ENCODE measurements at places on chromosomes 12 and 14.

DNA sequence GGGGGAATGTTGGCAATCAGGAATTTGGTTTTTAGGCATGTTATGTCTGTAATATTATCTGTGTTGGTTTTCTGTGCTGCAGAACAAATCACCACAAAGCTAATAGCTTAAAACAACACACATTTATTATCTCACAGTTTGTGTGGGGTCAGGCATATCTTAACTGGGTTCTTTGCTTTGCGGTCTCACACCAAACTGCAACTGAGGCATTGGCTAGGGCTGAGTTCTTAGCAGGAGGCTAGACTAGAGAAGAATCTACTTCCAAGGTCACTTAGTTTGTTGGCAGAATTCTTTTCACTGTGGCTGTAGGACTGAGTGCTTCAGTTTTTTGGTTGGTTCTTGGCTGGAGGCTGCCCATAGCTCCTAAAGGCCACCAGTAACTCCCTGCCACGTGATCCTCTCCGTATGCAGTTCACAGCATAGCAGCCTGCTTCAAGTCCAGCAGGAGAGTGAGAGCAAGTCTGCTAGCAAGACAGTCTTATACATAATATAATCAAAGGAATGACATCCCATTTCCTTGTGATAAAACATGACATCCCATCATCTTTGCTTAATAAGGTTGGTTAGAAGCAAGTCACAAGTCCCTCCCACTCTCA, 21.6 kb downstream of the ATF1 start:
- DNase-seq = no peak

- no peak for DNase-seq
These were observed 110.2 kb downstream of the VCPKMT start for GRCh38 chr14:50006141-50006540.

- no peak for DNase-seq
These were observed 15.2 kb upstream of the CCDC175 start for GRCh38 chr14:59591641-59592370.

DNA sequence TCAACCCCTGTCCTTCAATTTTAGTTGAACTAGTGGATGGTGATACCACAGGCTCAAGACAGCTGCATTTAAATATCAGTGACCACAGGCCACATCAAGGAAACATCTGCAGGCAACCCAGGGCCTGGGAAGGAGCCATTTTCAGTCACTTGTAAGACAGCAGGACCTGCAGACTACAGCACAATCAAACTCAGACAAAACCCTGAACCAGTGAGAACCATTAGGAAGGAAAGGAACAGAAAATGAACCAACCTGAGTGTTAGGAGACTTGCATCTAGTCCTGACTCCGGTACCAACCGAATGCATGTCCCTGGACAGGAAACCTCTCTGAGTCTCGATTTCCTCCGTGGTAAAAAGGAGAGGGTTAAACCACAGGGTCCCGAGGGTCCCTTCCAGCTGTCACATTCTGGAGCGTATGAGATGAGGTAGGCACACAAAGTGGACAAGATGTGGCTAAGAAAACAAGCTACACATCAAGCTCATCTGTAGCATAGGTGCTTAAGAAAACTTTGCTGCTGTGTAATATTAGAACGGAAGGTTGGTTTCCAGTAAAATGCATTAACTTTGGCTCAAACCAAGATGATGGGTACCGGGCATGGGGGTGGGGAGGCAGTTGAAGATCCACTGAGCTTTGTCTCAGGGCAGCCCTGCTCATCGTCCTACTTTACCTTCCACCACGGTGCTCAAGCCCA, 1.6 kb upstream of the CDKN1B start:
- DNase-seq = no peak

DNA sequence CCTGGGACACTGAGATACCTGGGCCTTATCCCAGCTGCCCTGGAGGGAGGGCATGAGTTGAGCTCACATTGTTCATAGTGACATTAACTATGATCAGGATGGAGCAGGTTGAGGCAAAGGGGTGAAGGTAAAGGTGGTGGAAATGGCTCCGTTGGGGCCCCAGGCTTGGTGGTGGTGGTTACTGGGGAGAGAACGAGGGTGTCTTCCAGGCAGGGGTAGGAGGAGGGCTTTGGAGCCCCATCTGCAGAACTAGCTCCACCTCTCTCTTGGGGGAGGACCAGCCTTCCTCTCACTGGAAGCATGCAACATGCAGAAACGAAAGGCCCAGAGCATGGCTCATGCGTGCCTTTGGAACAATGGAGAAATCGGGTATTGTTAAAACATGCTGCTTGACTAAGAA, 217.0 kb downstream of the SLC41A2 start:
- no peak for DNase-seq

- DNase-seq = no peak
These were observed 9.7 kb downstream of the CLEC6A start for GRCh38 chr12:8465301-8465996.

GRCh38 chr12:95857799-95858198, 953 bp upstream of the SNRPF start:
- no peak for DNase-seq

GRCh38 chr12:57224973-57225679, 4.4 kb upstream of the SHMT2 start:
- peak; percentile 51 for DNase-seq

Data from stimulated activated CD4-positive, alpha-beta T cell treated with anti-CD3 and anti-CD28 coated beads, Interleukin-1b, Interleukin-23, amount 100 ng/mL, for 4 hours (primary cell).